HFF-Myc (cell line): ENCODE measurements at places on chromosomes 7 and 10.

DNA sequence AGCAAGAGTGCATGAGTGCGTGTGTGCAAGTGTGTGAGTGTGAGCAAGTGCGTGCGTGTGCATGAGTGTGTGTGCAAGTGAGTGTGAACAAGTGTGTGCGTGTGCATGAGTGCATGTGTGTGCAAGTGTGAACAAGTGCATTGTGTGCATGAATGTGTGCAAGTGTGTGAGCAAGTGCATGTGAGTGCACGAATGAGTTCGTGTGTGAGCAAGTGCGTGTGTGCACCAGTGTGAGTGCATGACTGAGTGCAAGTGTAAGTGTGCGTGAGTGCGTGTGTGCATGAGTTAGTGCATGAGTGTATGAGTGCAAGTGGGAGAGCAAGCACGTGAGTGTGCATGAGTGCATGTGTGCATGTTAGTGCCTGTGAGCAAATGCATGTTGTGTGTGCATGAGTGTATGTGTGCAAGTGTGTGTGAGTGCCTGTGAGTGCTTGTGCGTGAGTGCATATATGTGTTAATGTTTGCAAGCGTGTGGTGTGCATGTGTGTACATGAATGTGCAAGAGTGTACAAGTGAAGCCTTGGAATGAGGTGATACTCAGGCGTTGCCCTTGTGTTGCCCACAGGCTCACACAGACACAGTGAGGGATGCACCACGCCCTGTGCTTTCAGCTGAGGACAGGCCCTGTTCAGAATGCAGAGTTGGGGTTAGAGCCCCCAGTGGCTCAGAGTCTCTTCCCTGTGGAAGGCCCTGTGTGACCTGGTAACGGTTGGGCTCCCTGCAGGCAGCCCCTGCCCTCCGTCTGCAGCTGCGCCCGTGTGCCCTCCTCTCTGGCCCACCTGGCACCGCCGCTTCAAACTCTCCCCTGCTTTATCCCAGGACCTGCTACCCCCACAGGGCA lies 97.1 kb downstream of the NKX6-2 start:
- no peak for DNase-seq

DNA sequence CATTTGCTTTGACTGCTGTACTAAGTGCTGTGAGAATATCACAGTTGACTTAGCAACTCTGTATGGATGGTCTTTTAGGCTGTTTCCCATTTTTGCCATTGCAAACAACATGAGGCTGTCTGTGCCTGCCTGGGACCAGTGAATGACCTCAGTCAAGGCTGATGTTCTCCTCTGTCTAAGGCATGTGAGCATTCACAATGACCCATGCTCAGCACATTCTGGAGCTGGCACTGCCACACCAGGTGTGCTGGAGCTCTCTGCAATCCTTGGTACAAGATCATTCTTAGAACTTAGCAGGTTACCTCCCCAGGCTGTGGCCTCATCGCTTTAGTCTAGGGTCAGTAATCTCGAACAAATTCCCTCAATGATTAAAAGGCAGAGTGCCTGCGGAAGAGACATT lies 61.9 kb downstream of the SH3PXD2A start:
- no peak for DNase-seq

DNA sequence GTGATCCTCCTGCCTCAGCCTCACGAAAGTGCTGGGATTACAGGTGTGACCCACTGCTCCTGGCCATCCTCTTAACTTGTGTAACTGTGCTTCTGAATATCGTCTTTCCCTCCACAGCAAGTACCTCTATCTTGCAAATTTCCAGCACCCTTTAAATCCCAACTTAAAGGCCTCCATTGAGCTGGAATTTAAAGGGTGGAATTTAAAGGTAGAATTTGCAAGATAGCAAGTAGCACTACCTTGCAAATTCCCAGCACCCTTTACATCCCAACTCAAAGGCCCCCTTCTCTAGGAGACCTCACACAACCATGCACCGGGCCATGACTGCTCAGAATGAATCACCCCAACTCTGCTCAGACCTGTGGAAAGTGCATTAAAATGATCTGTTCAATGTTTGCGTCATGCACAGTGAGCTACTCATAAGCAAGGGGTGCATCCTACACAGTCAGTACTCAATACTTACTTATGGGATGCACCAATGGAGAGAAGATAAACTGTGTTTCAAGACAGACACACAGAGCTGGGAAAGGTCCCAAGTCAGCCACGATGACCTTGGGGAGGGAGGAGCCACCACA lies 17.8 kb upstream of the SDK1 start:
- no peak for DNase-seq

DNA sequence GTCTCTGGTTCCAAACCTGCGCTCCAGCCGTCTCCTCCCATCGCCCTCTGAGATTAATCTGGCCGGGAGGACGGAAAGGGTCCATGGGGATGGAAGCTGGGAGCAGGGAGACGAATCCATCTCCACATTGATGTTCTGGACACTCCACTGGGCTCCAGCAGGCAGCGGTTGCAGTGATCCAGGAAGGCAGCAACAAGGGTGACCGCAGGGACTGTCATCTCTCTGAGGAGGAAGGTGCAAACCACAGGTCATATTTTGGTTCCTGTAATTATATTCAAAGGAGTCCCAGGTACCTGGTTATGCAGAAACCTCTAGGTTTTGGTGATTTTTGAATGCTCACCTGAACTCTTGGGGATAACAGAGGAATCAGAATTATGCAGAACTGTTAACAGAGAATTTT lies 54.8 kb downstream of the EVX1 start:
- DNase-seq: no peak

- DNase-seq: no peak
Observed at GRCh38 chr10:117175215-117175900, 21.9 kb upstream of the KCNK18 start.
